ENCODE measurements at places on chromosomes 1 and 21. TPM values are rescaled to one million over a fixed set of nuclear protein-coding genes. Genes with fewer than 3 reads are reported as not detected.
A peak's percentile ranks its signal among the peaks of the same experiment; 100 is the strongest.

- peak overlapping the region; percentile 91 for H3K27ac ChIP-seq
- H3K4me3 ChIP-seq: peak overlapping the region; percentile 20
These were observed 102.3 kb downstream of the NFIA start for GRCh38 chr1:61184714-61185106.

The S100A1 gene
- 3,035 TPM for total RNA-seq

The SAMD11 gene
- 1.1 TPM for total RNA-seq

DNA sequence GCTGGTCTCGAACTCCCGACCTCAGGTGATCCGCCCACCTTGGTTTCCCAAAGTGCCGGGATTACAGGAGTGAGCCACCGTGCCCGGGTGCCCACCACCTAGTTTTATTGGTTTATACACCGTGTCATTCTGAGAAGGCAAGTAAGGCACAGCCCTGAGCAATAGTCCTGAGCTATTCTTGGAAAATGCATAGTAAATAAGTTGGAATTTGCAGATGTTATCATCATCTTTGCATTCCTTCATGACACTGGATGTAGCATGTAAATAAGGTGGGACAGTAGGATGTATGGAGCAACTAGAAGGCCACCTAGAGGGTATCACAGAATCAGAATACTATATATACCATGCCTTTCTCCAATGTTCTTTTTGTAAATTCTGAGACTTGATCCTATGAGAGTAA is 11.0 kb downstream of the TOR1AIP2 start:
- H3K4me1 ChIP-seq: peaks cover 24% of the 10 kb centered on the region
- no peak for DNase-seq
- no peak overlapping the region for H3K4me3 ChIP-seq

The TNFRSF1B gene
- 26.2 TPM for total RNA-seq

The KRTAP21-2 gene
- total RNA-seq: not detected

The ZCCHC17 gene
- 10.3 TPM for total RNA-seq

DNA sequence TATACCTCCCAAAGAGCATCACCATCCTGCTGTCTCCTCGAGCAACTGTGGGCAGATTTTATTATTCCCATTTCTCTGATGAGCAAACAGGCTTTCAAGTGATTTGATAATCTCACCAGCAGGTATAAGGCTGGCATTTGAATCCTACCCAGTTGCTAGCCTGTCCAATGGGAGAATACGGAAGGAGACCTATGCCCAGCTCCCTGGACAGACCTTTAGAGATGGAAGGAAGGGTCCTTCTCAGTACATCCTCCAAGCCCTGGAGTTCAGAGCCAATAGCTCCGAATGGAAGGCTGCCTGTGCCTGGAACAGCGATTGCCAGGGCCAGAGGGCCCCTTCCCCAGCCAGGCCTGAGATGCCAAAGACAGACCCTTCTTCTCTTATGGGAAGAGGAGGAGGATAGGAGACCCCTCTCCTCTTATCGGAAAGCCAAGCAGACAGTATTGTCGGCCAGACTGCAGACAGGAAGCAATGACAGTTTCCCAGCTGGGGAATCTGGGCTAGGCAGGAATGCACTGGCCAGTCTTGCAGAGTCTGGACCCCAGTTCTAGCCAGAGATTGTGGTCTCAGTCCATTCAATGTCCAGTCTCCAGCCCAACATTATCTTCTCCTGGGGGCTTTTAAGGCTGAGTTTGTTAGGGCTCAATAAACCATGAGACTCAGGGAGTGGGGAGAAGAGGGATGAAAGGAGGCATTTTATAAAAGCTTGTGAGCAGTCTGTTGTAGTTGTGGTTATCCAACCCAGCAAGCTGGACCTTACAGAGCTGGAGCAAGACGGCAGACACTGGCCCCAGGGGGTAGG is 2.0 kb downstream of the IFFO2 start:
- no peaks in the 10 kb centered on the region for H3K27me3 ChIP-seq
- DNase-seq: no peak
- H3K36me3 ChIP-seq: no peaks in the 10 kb centered on the region

DNA sequence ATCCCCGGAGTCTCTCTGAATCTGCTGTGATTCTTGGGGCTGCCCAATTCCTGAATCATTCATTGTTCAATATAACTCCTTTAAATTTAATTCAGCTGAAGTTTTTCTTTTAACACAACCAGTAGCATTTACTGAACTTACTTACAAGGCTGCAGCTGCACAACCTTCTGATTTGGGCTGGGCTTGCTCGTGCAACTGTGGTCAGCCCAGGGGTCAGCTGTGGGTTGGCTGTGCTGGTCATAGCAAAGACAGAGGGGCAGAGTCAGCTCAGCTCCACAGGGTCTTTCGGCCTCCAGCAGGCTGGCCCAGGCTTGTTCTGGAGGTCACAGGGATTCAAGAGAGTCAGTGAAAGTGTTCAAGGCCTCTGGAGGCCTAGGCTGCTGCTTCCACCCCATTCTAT is 186.1 kb downstream of the MATN1 start:
- H3K4me3 ChIP-seq: no peak overlapping the region
- no peaks in the 10 kb centered on the region for H3K27me3 ChIP-seq
- no peak for DNase-seq
- no peak overlapping the region for H3K27ac ChIP-seq
- no peaks in the 10 kb centered on the region for H3K36me3 ChIP-seq

DNA sequence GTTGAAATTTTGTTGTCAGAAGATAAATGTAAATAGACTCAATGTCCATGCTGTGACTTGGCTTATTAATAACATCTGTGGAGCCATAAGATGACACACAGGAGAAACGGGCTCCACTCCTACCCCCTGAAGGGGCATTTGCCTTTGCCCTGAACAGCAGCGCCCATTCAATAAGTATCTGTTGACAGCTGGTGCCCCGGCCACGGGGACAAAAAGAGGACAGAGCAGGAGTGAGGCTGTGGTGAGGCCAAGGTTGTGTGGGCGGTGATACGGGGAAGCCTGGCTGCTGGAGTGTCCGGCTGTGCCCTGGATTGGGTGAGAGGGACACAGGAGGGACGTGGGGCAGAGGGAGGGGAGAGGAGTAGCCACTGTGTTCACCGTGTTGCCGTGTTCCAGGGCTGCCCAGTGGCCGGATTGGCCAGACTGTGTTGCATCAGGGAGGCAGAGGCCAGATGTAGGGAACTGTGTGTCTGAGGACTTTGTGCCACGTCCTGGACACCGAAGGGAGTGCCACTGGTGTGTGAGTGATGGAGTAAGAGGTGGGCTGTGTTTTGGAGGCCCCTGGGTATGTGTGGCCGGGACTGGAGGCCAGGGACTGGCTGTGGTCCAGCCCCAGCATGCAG is 15.1 kb downstream of the PRMT2 start:
- H3K4me3 ChIP-seq: no peak overlapping the region
- H3K4me1 ChIP-seq: no peaks in the 10 kb centered on the region
- DNase-seq: peak; percentile 40
- peaks cover 18% of the 10 kb centered on the region for H3K36me3 ChIP-seq

DNA sequence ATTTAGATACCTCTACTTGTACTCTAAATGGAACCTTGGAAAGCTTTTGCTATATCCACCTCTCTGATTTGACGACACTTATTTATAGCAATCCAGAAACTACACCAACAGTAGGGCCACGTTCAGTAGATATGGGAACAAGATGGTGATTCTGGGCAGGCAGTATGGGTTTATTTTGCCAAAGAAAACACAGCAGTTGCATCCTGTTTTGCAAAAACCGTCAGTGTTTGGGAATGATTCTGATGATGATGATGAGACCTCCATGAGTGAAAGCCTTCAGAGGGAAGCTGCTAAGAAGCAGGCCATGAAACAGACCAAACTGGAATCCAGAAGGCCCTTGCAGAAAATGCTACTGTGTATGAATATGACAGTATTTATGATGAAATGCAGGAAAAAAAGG is 41.5 kb upstream of the NEXN start:
- H3K4me1 ChIP-seq: peaks cover 3% of the 10 kb centered on the region
- no peak overlapping the region for H3K4me3 ChIP-seq
- DNase-seq: no peak
- no peak overlapping the region for H3K27ac ChIP-seq

The EPHA8 gene
- not detected for total RNA-seq

- H3K4me1 ChIP-seq: no peaks in the 10 kb centered on the region
- H3K4me3 ChIP-seq: no peak within 1 kb of the TSS
- DNase-seq: peak; percentile 19
- no peaks in the 10 kb centered on the region for H3K36me3 ChIP-seq
These were observed at the start of gene FCMR for GRCh38 chr1:206921772-206922265. FCMR (minus strand) TSS chr1:206921941; CDS start chr1:206921854, 87 bp downstream.

The PRRX1 gene
- 107 TPM for total RNA-seq

GRCh38 chr1:160550572-160551034 is 27.5 kb upstream of the SLAMF6 start:
- H3K4me3 ChIP-seq: no peak overlapping the region
- H3K27ac ChIP-seq: no peak overlapping the region
- DNase-seq: peak; percentile 21
- H3K27me3 ChIP-seq: no peaks in the 10 kb centered on the region

DNA sequence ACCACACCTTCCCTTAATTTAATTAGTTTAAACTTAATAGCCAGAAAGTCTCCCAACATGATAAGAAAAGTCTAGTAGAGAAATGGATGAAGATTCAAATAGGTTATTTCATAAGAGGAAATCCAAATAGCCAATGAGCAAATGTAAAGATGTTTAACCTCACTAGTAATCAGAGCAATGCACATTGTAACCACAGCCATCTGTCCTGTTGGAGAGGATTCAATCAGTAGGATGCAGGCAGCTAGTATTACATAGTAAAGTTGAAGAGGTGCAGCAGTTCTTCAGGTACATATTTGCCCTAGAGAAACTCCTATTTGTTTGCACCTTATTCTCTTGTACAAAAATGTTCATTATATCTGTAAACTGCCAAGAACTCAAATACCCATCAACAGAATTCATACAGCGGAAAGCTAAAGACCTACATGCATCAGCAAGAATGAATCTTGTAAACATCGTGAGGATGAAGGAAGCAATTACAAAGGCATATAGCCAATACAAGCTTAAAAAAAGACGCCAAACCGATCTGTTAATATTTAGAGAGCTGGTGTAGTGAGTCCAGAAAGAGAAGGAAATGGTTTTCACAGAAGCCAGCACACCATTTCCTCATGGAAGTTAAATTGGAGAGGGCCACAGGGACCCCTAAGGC is 27.9 kb downstream of the DIP2A start:
- DNase-seq: no peak
- no peaks in the 10 kb centered on the region for H3K27me3 ChIP-seq
- H3K4me3 ChIP-seq: no peak overlapping the region
- no peak overlapping the region for H3K27ac ChIP-seq

- H3K4me3 ChIP-seq: no peak overlapping the region
- no peaks in the 10 kb centered on the region for H3K27me3 ChIP-seq
- no peaks in the 10 kb centered on the region for H3K36me3 ChIP-seq
- no peak for DNase-seq
- H3K4me1 ChIP-seq: no peaks in the 10 kb centered on the region
These were observed 10.6 kb downstream of the PTPRC start for GRCh38 chr1:198649232-198649967.

- no peaks in the 10 kb centered on the region for H3K4me1 ChIP-seq
- no peak overlapping the region for H3K4me3 ChIP-seq
- no peak for DNase-seq
- H3K36me3 ChIP-seq: no peaks in the 10 kb centered on the region
- no peak overlapping the region for H3K27ac ChIP-seq
These were observed 225.5 kb downstream of the TPR start for GRCh38 chr1:186149591-186149990.

The MEGF6 gene
- 14.1 TPM for total RNA-seq

DNA sequence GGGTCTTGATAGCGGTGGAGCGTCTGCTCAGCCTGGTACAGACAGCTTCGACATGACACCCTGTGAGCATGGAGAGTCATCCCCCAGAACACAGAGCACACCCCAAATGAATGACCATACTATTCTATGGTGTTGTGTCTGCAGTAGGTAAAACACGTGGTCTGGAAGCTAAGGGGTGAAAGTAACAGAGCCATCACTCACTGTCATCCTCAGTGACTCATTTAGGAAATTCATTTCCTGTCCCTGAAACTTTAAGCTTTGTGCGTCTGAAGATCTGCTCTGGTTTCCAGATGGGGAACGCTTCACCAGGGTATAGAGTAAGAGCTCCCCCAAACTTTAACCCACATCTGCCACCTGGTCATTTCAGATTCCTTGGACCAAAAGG is 94.8 kb upstream of the DISP3 start:
- no peaks in the 10 kb centered on the region for H3K4me1 ChIP-seq
- no peak overlapping the region for H3K4me3 ChIP-seq
- no peak for DNase-seq

DNA sequence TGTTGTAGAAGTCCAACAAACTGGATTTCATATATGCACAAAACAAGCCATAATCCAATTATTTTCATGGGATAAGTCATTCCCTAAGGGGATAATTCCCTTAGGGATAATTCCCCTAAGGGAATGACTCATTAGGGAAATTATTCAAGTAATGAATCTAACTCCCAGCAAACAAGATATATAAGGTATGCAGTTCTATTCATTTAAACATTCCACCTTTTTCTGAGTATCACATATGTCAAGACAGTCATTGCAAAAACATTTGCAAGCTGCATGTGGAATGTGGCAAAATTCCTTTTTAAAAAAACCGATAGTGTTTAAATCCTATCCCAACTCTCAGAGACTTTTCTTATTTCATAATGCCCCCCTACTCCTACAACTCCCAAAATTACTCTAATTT is 131.2 kb downstream of the AKT3 start:
- no peak overlapping the region for H3K27ac ChIP-seq
- H3K4me3 ChIP-seq: no peak overlapping the region
- H3K4me1 ChIP-seq: no peaks in the 10 kb centered on the region
- DNase-seq: no peak

DNA sequence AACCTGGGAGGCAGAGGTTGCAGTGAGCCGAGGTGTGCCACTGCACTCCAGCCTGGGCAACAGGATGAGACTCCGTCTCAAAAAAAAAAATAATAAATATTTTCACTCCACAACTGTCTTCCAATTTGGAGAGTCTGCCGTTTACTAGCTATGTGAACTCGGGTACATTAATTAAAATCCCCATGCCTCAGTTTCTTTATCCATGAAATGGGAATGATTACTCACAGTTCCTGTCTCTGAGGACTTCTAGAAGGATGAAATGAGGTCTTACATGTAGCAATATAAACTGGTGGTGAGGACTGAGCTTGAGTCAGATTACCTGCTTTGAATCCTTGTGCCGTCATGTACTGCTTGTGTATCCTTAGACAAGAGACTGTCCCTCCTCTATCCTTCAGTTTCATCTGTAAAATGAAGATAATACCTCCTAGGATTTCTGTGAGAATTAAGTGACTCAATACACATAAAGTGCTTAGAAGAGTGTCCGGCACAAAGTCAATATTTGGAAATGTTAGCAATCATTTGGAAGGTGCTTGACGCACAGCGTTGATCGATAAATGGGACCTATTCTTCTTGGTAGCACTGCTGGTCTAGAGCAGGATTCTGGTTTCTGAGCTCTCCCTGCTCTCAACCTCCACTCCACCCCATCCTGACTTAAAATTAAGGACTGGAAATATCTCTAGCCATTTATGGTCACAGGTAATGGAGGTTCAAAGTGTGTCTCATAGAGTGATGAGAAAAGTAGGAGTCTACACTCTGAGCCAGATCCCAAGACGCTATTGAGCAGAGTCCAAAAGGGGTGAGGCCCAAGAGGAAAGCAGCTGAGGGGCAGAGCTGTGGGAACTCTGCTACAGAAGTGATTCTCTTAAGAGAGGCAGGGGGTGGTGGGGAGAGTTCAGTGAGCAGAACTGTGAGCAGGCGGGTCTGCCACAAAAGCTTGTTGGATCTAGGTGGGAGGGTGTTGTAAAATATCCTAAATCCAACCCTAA is 11.6 kb upstream of the DDI2 start:
- DNase-seq: no peak
- no peak overlapping the region for H3K27ac ChIP-seq
- no peaks in the 10 kb centered on the region for H3K36me3 ChIP-seq

- no peaks in the 10 kb centered on the region for H3K27me3 ChIP-seq
- H3K4me1 ChIP-seq: peaks cover 35% of the 10 kb centered on the region
- peaks cover 3% of the 10 kb centered on the region for H3K36me3 ChIP-seq
- DNase-seq: no peak
- H3K4me3 ChIP-seq: peak overlapping the region; percentile 88
These were observed 1.4 kb downstream of the ACADM start for GRCh38 chr1:75725861-75726361.

GRCh38 chr1:166145499-166145898 is 21.3 kb downstream of the FAM78B start:
- H3K27ac ChIP-seq: no peak overlapping the region
- H3K4me1 ChIP-seq: no peaks in the 10 kb centered on the region
